Mucosa of gallbladder (tissue), 1 donor: ENCODE measurements at places on chromosomes 7 and 10. TPM values are rescaled to one million over a fixed set of nuclear protein-coding genes. Genes with fewer than 3 reads are reported as not detected.

Gene DIP2C
- total RNA-seq = 31.5 TPM

Gene SH2B2
- 7.2 TPM for total RNA-seq

Gene LRIT1
- not detected for total RNA-seq

Gene IRF5
- 18.8 TPM for total RNA-seq

Gene TFEC
- 4.2 TPM for total RNA-seq

Gene TSPAN12
- 65.8 TPM for total RNA-seq

Gene OPN1SW
- not detected for total RNA-seq

Gene SUN3
- not detected for total RNA-seq

Gene PNLIPRP1
- 2.1 TPM for total RNA-seq

Gene AKR1E2
- total RNA-seq = 15.2 TPM

Gene C10orf90
- total RNA-seq = 0.20 TPM

Gene GIMAP7
- total RNA-seq = 16.9 TPM

Gene TMEM254
- 37.7 TPM for total RNA-seq

Gene ZNF518A
- 21.6 TPM for total RNA-seq

Gene SPDYE2B
- not detected for total RNA-seq

Gene ZCCHC24
- 36.7 TPM for total RNA-seq

Gene VWDE
- 1.7 TPM for total RNA-seq
